ENCODE measurements at places on chromosomes 3 and 15. TPM values are rescaled to one million over a fixed set of nuclear protein-coding genes. Genes with fewer than 3 reads are reported as not detected.
A peak's percentile ranks its signal among the peaks of the same experiment; 100 is the strongest.

Gene MME
- 2.1 TPM for polyA plus RNA-seq

Gene RASGRP1
- 47.8 TPM for polyA plus RNA-seq

Gene KCNAB1
- polyA plus RNA-seq = 0.58 TPM

Gene LRRC3B
- not detected for polyA plus RNA-seq

Gene MCF2L2
- 0.37 TPM for polyA plus RNA-seq

Gene SAMMSON
- polyA plus RNA-seq = not detected

Gene AMT
- polyA plus RNA-seq = 0.83 TPM

DNA sequence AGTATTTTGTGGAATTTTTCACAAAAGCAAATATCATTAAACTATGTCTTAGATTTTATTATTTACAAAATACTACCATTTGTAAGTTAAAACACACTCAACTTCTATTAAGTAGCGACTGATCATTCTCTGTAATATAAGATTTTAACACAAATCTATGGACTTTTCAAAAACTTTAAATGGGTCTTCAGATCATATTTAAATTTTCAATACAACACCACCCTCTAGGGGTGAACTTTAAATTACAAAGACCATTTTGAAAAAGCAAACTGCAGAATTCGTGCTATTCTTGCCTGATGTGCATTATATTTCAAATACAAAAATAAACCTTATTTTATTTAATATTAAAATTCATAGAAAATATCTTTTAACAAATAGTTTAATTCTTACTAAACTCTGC is 8.2 kb upstream of the VGLL4 start:
- H3K4me3 ChIP-seq = no peak overlapping the region
- no peaks in the 10 kb centered on the region for H3K36me3 ChIP-seq
- H3K27me3 ChIP-seq = no peaks in the 10 kb centered on the region
- H3K27ac ChIP-seq = no peak overlapping the region

GRCh38 chr3:156674911-156675829 is 780 bp downstream of the TIPARP start:
- peak; percentile 47 for DNase-seq
- no peaks in the 10 kb centered on the region for H3K27me3 ChIP-seq
- H3K27ac ChIP-seq = peak overlapping the region; percentile 94
- H3K4me3 ChIP-seq = peak overlapping the region; percentile 71
- peaks cover 52% of the 10 kb centered on the region for H3K4me1 ChIP-seq

DNA sequence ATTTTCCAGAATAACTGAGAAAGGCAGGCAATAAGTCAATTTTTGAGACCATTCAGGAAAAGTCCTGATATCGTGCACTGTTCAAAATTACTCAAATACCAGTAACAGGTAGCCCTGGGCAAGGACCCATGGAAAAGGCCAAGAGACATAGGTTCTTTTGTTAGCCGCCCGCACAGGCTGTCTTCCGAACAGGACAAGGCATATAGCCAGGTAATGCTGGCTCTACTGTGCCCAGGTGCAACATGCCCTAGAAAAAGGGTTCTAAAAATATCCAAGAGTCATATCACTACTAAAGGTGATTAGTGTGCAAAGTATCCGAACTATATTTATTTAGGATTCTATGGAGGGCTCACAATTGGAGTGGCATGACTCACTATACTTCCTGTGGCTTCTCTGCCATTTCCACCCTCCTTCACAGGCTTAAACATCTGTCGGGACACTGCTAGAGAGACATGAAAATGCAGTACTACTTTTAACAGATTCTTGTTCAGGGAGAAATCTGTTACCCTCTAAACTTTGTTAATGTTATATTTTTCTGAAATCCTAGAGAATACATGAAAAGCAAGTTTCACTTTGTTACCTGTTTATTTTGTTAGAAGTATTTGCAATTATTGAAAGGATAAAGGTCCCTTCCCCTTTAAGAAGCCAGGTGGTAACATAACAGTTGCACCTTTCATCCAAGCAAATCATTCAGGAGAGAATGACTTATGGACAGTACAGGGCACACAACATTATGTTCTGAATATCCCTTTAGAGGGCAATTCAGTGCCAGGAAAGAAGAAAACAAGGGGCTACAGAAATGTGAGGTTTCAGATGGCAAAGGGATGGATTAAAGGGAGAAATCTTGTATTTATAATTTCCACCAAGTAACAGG is 293.3 kb upstream of the THBS1 start:
- no peaks in the 10 kb centered on the region for H3K36me3 ChIP-seq
- H3K4me3 ChIP-seq = no peak overlapping the region
- no peak overlapping the region for H3K27ac ChIP-seq
- H3K27me3 ChIP-seq = no peaks in the 10 kb centered on the region
- DNase-seq = no peak

GRCh38 chr3:171121801-171122200 is 95.3 kb upstream of the SLC2A2 start:
- H3K36me3 ChIP-seq = peaks cover 59% of the 10 kb centered on the region
- no peak for DNase-seq
- H3K4me1 ChIP-seq = no peaks in the 10 kb centered on the region
- no peak overlapping the region for H3K4me3 ChIP-seq

DNA sequence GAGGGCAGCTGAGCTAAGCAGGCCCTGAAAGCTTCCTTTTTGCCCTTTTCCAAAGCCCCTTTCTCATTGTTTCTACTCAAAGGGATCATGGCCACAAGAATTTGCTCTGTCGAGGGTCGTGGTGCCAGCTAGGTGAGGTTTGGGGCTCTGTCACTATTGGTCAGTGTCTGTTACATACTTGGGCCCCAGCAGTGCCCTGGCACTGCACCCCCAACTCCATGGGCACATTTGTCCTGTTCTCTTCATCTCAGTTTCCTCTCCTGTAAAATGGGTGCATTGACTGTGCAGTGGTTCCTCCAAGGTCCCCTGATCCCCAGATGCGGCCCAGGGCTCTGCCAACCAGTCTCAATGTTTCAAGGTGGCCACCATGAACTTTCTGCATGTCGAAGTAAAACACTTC is 62.1 kb downstream of the SLC6A6 start:
- DNase-seq = no peak
- no peaks in the 10 kb centered on the region for H3K27me3 ChIP-seq
- no peak overlapping the region for H3K27ac ChIP-seq

DNA sequence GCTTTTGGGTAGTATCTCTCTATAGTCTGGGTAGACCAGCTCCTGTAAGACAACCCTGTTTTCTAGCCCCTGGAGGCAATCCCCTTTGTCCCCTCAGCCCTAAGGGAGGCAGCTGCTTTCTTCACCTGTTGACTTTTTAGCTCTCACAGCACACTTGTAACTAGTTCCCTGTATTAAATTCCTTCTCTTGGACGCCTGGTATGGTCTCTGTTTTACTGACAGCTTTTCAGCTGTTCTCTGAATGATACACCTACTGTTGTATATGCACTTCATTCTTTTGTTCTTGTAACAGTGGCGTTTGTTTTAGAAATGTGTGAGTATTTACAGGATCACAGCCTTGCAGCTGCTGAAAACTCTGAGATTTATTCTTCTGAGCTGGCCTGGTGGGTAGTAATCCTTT is 413.0 kb upstream of the RBMS3 start:
- no peaks in the 10 kb centered on the region for H3K27me3 ChIP-seq
- no peaks in the 10 kb centered on the region for H3K4me1 ChIP-seq
- H3K4me3 ChIP-seq = no peak overlapping the region
- H3K27ac ChIP-seq = no peak overlapping the region
- H3K36me3 ChIP-seq = no peaks in the 10 kb centered on the region

DNA sequence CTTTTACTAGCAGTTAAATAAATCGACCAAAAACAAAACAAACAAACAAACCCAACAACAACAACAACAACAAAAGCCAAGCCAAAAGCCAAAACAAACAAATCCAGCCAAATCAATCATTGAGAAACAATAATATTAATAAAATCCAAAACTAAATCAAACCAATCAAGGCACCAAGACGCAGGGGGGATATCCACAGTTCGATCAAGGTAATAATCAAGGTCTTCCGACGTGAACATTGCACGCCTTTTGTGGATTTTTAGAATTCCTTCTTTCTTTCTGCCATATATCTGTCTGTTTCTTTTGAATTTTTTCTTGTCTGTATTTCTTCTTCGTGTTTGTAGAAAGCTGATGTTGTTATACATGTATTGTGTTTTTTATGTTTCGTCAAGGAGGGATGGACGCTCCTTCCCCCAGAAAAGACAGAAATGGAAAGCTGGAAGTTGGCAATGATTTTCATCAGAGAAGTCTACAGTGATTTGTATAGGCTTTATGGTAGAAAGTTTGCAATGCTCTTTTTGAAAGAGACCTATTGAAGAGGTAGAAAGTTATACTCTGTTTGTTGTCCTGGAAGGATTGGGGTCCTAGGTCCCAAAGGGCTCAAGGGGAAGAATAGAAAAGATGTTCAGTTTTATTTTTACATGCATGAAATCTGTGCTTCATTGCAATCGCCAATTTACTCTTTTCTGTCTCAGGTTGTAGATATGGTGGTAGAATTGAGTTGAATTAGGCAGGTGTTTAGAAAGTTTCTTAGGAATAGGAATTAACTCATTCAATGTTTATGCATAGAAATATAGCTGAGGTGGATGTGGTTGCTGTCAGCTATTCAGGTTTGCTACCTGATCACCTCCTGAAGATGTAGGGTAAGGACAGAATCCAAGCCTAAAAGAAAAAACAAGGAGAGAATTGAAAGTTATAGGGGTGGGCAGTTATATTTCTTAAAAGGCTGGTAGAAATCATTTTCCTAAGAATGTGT is 1.2 kb downstream of the ARPP21 start:
- H3K27ac ChIP-seq = no peak overlapping the region
- H3K27me3 ChIP-seq = no peaks in the 10 kb centered on the region
- no peaks in the 10 kb centered on the region for H3K4me1 ChIP-seq
- no peak overlapping the region for H3K4me3 ChIP-seq
- no peaks in the 10 kb centered on the region for H3K36me3 ChIP-seq

DNA sequence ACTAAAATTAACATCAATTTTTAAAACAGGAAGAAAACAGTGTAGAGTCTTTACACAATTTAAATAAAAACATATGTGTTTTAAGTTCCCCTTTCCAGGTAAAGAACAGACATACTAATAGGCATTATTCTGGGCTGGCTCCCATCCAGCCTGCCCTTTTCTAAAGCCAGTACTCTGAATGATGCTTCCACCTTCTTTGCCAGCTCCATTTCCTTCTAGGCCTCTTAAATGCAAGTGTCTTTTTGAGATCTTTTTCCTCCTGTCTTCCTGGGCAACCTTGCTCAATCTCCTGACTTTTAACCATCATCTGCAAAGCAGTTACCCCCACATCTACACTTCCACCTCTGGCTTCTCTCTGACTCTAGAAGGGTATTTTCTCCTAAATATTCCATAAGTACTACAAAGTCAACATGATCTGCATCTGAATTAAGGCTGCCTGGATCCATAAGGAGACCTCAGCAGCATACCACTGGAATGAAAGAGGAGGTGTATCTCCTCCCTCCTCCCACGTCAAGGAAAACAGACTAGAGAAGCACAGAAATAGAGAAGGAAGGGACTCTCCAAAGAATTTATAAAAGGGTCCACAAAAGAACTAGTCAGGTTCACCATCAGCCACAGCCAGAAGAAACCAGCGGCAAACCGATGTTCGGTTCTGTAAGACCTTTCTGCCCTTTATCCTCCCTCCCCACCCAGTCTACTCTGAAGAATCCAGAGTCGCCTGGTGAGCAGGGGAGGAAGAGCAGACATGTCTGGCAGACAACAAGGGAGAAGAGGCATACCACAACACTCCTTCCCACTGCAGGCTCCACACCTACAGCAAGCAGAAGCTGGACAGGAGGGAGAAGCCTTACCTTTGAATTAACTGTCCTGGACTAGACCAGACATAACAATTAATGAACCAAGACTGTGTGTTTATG is 47.1 kb downstream of the GOLIM4 start:
- H3K27me3 ChIP-seq = no peaks in the 10 kb centered on the region
- H3K4me3 ChIP-seq = no peak overlapping the region
- H3K4me1 ChIP-seq = no peaks in the 10 kb centered on the region
- DNase-seq = no peak

GRCh38 chr3:63559884-63560283 is 92.6 kb upstream of the SNTN start:
- H3K4me1 ChIP-seq = no peaks in the 10 kb centered on the region
- no peak for DNase-seq
- H3K4me3 ChIP-seq = no peak overlapping the region

DNA sequence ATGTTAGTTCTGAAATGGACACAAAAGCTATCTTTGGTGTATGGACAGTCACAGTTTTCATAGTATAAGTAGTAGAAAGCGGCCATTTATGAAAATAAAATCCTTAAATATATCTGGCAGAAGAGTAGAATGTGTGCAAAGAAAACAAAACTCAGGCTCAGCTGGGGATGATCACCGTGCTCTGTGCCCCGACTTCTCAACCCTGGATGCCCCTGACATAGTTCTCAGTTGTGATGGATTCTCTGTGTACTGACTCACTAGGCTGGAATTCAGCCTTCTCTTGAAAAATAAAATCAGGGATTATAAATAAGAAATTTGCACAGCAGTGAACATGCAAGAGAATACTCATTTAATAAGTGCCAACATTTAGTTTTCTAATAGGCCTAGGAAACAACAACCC is 925.1 kb upstream of the NR2F2 start:
- H3K27ac ChIP-seq = no peak overlapping the region
- H3K4me1 ChIP-seq = no peaks in the 10 kb centered on the region
- H3K27me3 ChIP-seq = no peaks in the 10 kb centered on the region
- no peak for DNase-seq

GRCh38 chr15:60179786-60180391 is 175.8 kb downstream of the FOXB1 start:
- peak; percentile 35 for DNase-seq
- H3K27ac ChIP-seq = no peak overlapping the region
- H3K4me3 ChIP-seq = no peak overlapping the region
- H3K36me3 ChIP-seq = no peaks in the 10 kb centered on the region
- H3K27me3 ChIP-seq = no peaks in the 10 kb centered on the region

GRCh38 chr3:154334973-154335420 is 10.7 kb upstream of the DHX36 start:
- H3K27ac ChIP-seq = no peak overlapping the region
- no peak overlapping the region for H3K4me3 ChIP-seq
- no peaks in the 10 kb centered on the region for H3K27me3 ChIP-seq
- no peaks in the 10 kb centered on the region for H3K36me3 ChIP-seq

DNA sequence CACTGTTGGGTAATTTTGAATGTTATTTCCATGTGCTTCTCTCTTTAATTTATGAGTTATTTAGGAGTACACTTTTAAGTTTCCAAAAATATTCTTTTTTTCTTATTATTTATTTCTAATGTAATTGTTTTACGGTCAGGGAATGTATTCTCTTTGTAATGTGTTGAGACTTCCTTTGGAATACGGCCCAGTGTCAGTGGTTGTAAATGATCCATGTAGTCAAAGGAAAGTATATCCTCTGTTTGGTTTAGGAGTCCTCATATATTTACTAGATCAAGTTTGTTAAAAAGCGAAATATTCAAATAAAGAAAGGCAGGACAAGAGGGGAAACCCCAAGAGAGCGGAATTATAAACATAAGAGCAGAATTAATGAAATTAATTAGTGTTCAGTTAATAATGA is 49.0 kb upstream of the ADGRG7 start:
- H3K4me3 ChIP-seq = no peak overlapping the region
- no peaks in the 10 kb centered on the region for H3K27me3 ChIP-seq
- H3K36me3 ChIP-seq = no peaks in the 10 kb centered on the region
- no peaks in the 10 kb centered on the region for H3K4me1 ChIP-seq

GRCh38 chr3:107366766-107367165 is 10.5 kb upstream of the CCDC54 start:
- no peak overlapping the region for H3K27ac ChIP-seq
- no peaks in the 10 kb centered on the region for H3K27me3 ChIP-seq
- H3K4me3 ChIP-seq = no peak overlapping the region
- H3K4me1 ChIP-seq = no peaks in the 10 kb centered on the region
- no peak for DNase-seq

GRCh38 chr15:39310633-39311032 is 270.2 kb upstream of the THBS1 start:
- H3K36me3 ChIP-seq = no peaks in the 10 kb centered on the region
- DNase-seq = no peak
- H3K4me1 ChIP-seq = no peaks in the 10 kb centered on the region
- no peak overlapping the region for H3K4me3 ChIP-seq
- no peak overlapping the region for H3K27ac ChIP-seq
- H3K27me3 ChIP-seq = no peaks in the 10 kb centered on the region
